ENCODE measurements at places on chromosomes 16 and 17.

GRCh38 chr16:79316004-79316458 is 284.5 kb downstream of the MAF start:
- no peak for DNase-seq

- no peak for DNase-seq
Observed at GRCh38 chr17:419073-419735, 66.6 kb upstream of the RPH3AL start.

GRCh38 chr17:40922239-40922638 is 15.2 kb downstream of the KRT23 start:
- DNase-seq = no peak

- DNase-seq = no peak
Observed at GRCh38 chr16:79528338-79528737, 72.2 kb downstream of the MAF start.

DNA sequence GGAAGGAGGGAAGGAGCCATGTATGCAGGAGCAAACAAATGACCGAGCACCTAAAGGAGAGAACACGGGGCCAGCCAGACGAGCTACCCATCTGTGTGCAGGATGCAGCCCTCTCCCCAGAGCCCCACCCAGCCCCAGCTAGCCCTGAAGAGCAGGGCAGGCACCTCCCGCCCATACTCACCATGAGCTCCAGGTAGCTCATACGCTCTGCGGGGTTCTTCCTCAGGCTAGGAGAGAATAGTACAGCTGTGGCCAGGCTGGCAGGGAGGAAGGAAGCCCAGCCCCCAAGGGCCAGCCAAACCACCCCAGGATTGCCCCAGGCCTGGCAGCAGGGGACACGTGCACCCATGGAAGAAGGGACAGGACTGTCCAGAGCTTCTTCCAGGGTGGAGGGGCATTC is 81.9 kb downstream of the KCNJ18 start:
- no peak for DNase-seq

DNA sequence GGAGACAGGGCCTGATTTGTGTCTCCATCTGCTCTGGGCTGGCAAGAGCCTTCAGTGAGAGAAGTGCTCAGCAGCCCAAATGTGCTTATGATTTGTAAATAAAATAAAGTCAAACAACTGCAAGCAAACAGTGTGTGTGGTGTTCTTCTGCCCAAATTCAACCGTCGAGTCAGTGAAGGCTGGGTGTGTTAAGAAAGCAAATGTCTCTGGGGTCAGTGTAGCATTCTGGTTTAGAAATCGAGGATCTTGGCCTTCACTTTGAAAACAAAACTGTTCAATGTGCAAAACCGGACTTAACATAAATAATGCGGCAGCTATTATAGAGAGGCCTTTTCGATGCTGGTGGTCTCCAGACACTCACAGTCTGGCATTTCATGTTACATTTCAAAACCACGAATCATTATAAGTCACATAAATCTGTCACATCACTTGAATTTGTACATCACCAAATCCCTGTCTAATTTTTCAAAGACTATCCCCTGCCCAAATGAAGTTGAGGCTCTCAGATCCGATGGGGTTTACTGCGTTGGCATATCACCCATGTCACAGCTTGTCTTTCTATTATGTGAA is 158.6 kb upstream of the MYOCD start:
- DNase-seq = no peak
